A549 treated with ZK216348 at 1 μM for 4 hours (cell line): ENCODE measurements at places on chromosomes 5 and 9. TPM values are rescaled to one million over a fixed set of nuclear protein-coding genes. Genes with fewer than 3 reads are reported as not detected.

Gene BASP1
- total RNA-seq, result 220 to 349 TPM (median 293 TPM) in 5 replicates

Gene FAT2
- 0.02 TPM in 1 of 5 replicates, not detected in the others for total RNA-seq

Gene TAF1L
- total RNA-seq, result 0.02 TPM in 1 of 5 replicates, not detected in the others

Gene BRINP1
- total RNA-seq, result 0.16 to 0.27 TPM (median 0.23 TPM) in 5 replicates

Gene TARS1
- 130 to 176 TPM (median 134 TPM) in 5 replicates for total RNA-seq

Gene PKD2L2
- total RNA-seq, result not detected in 5 replicates

Gene SURF1
- 32.8 to 49.1 TPM (median 42.1 TPM) in 5 replicates for total RNA-seq

Gene DUSP1
- 368 to 601 TPM (median 553 TPM) in 5 replicates for total RNA-seq

Gene NDUFAF2
- total RNA-seq, result 74.6 to 99.9 TPM (median 77.6 TPM) in 5 replicates

Gene CACFD1
- total RNA-seq, result 2.1 to 5.0 TPM (median 4.3 TPM) in 5 replicates

Gene DMRT3
- not detected in 5 replicates for total RNA-seq

Gene C5orf58
- not detected in 5 replicates for total RNA-seq

Gene DOK3
- total RNA-seq, result 1.6 to 5.5 TPM (median 4.2 TPM) in 5 replicates

Gene PTGDS
- total RNA-seq, result 0.33 to 0.56 TPM (median 0.45 TPM) in 4 of 5 replicates, not detected in the other

Gene GPR150
- total RNA-seq, result 0.11 to 0.15 TPM (median 0.12 TPM) in 3 of 5 replicates, not detected in the others

Gene UBAP1
- 45.1 to 48.6 TPM (median 47.4 TPM) in 5 replicates for total RNA-seq

Gene KCNT1
- not detected in 5 replicates for total RNA-seq

Gene PCDHGB4
- 0.74 to 1.1 TPM (median 0.90 TPM) in 5 replicates for total RNA-seq

Gene KIF12
- total RNA-seq, result 0.97 to 2.3 TPM (median 1.6 TPM) in 5 replicates

Gene ADAMTS2
- 0.07 to 0.16 TPM (median 0.09 TPM) in 4 of 5 replicates, not detected in the other for total RNA-seq

Gene FRRS1L
- 0.15 to 0.47 TPM (median 0.19 TPM) in 5 replicates for total RNA-seq

Gene PCDHB6
- total RNA-seq, result 0.62 to 1.1 TPM (median 0.85 TPM) in 5 replicates

Gene ACER2
- total RNA-seq, result 1.5 to 3.1 TPM (median 2.6 TPM) in 5 replicates

Gene FBXO4
- total RNA-seq, result 5.2 to 7.6 TPM (median 7.3 TPM) in 5 replicates

Gene SLC36A2
- total RNA-seq, result not detected in 5 replicates

Gene QSOX2
- total RNA-seq, result 21.1 to 30.5 TPM (median 28.8 TPM) in 5 replicates

Gene CAPSL
- not detected in 5 replicates for total RNA-seq

Gene SLC34A3
- 0.13 to 0.19 TPM in 2 of 5 replicates, not detected in the others for total RNA-seq

Gene EPB41L4A
- total RNA-seq, result 1.7 to 2.8 TPM (median 2.4 TPM) in 5 replicates

Gene NPR3
- total RNA-seq, result 15.6 to 22.5 TPM (median 19.0 TPM) in 5 replicates

Gene PCDHGA12
- not detected in 5 replicates for total RNA-seq

Gene RHOBTB3
- 5.3 to 10.5 TPM (median 8.4 TPM) in 5 replicates for total RNA-seq

Gene PRRX2
- 3.6 to 12.5 TPM (median 11.3 TPM) in 5 replicates for total RNA-seq

Gene HRCT1
- total RNA-seq, result 0.18 to 0.61 TPM (median 0.26 TPM) in 4 of 5 replicates, not detected in the other

Gene SPINK13
- total RNA-seq, result not detected in 5 replicates

Gene BTNL3
- total RNA-seq, result not detected in 5 replicates

Gene TAF11L5
- not detected in 5 replicates for total RNA-seq

Gene IL5
- total RNA-seq, result not detected in 5 replicates

Gene SLC27A6
- total RNA-seq, result 0.06 to 0.10 TPM in 2 of 5 replicates, not detected in the others

Gene INSL4
- total RNA-seq, result 13.6 to 17.0 TPM (median 16.2 TPM) in 5 replicates

Gene RNF38
- total RNA-seq, result 5.0 to 10.4 TPM (median 9.2 TPM) in 5 replicates

Gene ORM2
- total RNA-seq, result not detected in 5 replicates

Gene SLC2A6
- total RNA-seq, result 10.1 to 24.1 TPM (median 22.3 TPM) in 5 replicates

Gene CAVIN4
- total RNA-seq, result 0.38 to 0.86 TPM (median 0.56 TPM) in 5 replicates

Gene OMD
- total RNA-seq, result not detected in 5 replicates

Gene PCDHA9
- total RNA-seq, result 0.04 TPM in 1 of 5 replicates, not detected in the others

Gene MRPS2
- 82.9 to 136 TPM (median 127 TPM) in 5 replicates for total RNA-seq
